ENCODE measurements at places on chromosomes 4 and X.

- DNase-seq: no peak
Observed at GRCh38 chr4:109111031-109111430, 191.4 kb downstream of the COL25A1 start.

- DNase-seq: no peak
Observed at GRCh38 chrX:114071412-114071811, 512.5 kb upstream of the HTR2C start.

GRCh38 chr4:76485450-76485849, 50.4 kb downstream of the SHROOM3 start:
- DNase-seq: no peak

GRCh38 chr4:152045449-152045806, 284.6 kb upstream of the GATB start:
- DNase-seq: no peak
